ENCODE measurements at places on chromosomes 11 and 22. TPM values are rescaled to one million over a fixed set of nuclear protein-coding genes. Genes with fewer than 3 reads are reported as not detected.

The MMP13 gene
- polyA plus RNA-seq: not detected

The TLCD5 gene
- 12.1 TPM for polyA plus RNA-seq

The ALDH3B1 gene
- 19.1 TPM for polyA plus RNA-seq

The MS4A3 gene
- not detected for polyA plus RNA-seq

The SCUBE1 gene
- not detected for polyA plus RNA-seq

The TRIM21 gene
- 22.9 TPM for polyA plus RNA-seq

The MUC2 gene
- not detected for polyA plus RNA-seq

The CD3D gene
- not detected for polyA plus RNA-seq

The OR8K3 gene
- polyA plus RNA-seq: not detected

The FGF4 gene
- polyA plus RNA-seq: not detected

The SLC25A18 gene
- 0.26 TPM for polyA plus RNA-seq

The CARD18 gene
- polyA plus RNA-seq: not detected

The CEND1 gene
- 0.25 TPM for polyA plus RNA-seq

The KIRREL3 gene
- polyA plus RNA-seq: 1.8 TPM

The CSNK2A3 gene
- polyA plus RNA-seq: 2.1 TPM

The SPECC1L gene
- polyA plus RNA-seq: 40.3 TPM

The LDLRAD3 gene
- 5.6 TPM for polyA plus RNA-seq

The TCN1 gene
- polyA plus RNA-seq: not detected
